ENCODE measurements at places on chromosomes 12 and 14.

- DNase-seq = no peak
These were observed 366 bp downstream of the LPCAT3 start for GRCh38 chr12:7017870-7018349.

- DNase-seq = peak; percentile 12
These were observed 34.9 kb downstream of the AEBP2 start for GRCh38 chr12:19474147-19474546.

DNA sequence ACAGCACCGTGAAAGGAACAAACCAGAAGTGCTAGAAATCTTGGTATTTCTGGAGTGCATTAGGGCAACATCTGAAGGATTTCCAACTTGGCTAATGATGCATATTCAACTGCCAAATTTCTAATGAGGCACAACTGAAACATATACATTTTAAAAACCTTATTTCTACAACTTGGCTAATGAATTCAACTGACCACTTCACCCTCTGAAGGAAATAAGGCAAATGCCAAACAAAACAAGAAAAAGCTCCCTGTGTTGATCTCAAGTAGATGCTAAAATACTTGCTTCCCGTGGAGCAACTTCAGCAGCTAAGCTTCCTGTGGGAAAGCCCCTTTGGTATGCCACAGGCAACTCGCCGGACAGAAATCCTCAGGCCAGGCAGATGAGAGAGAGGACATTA, 167.1 kb downstream of the TTC7B start:
- no peak for DNase-seq

- DNase-seq = no peak
These were observed 250.7 kb downstream of the BTG1 start for GRCh38 chr12:91894911-91895310.

- no peak for DNase-seq
These were observed 66.5 kb downstream of the PLEKHG7 start for GRCh38 chr12:92769124-92769901.

GRCh38 chr12:122888232-122888752, 7.6 kb downstream of the VPS37B start:
- peak; percentile 56 for DNase-seq

DNA sequence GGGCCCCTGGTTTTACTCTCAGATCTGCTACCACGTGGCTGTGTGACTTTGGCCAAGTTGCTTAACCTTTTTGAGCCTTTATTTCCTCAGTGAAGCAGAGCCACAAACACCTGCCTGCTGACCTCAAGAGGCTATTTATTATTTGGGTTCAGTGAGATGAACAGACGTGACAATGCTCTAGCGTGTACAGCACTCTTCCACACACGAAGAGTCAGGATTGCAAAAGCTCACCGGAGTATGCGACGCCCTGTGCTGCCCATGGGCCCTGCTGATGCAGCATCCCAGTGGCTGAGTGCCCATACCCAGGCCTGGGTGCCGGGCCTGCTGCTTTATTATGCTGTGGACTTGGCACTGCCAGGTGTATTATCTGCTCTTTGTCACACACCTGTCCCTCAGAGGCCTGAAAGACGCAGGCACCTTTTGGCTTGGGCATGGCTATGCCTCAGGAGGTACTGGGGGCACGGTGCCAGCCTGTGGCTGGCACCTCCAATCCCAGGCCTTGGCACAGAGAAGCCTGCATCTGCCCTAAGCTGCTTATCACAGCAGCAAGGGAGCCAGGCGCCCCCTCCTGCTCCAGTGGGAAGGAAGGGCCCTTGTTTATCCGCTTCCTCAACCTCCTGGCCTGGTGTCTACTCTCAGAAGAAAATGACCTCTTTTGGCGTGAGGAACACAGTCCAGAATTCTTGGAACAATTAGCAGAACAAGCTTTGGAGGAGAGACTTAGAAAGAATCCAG, 22.3 kb upstream of the TC2N start:
- DNase-seq = no peak

DNA sequence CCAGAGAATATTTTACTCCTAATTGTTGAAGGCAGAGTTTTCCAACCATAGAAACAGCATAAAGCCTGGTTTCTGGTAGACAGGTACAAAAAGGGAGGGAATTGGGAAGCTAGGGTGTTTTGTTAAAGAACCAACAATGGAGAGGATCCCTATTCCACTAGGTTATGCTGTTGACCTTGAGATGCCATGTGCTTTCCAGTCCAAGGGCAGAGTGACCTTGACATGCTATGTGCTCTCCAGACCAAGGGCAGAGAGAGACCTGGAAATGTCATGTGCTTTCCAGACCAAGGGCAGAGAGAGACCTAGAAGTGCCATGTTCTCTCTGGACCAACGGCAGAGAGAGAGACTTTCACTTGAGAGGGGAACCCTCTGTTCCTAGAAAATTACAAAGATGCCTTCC, 1043.8 kb upstream of the FBXO33 start:
- no peak for DNase-seq

DNA sequence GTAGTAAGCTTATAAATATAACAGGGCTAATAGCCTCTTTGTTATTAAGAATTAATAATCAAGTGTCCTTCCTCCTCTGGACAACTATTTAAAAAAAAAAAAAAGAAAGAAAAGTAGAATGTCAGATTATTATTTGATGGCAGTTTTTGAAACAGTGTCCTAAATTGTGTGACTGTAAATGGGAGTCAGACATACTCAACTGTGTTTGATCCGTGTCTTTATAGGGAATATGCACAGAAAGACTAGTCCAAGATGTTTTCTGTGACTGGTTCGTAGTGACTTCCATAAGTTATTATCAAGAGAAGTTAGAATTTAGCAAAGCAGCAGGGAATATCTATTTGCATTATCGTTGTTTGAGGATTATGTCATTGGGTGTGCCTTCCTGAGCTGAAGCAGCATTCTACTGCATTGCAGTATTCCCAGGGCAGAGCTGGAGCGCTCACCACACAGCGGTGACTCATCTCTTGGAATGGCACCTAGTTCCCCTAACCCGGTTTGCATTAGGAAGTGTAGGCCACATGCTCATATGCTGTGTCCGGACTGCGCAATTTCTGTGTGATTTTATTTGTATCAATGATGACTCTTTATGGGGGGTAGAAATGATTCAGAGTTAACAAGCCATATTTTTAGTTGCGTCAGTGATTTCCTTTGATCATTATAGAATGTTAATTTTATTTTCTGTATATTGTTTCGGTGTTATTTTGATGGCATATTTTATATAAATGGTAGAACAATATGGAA, 7.9 kb downstream of the DYNC1H1 start:
- DNase-seq = peak; percentile 100
